ENCODE measurements at places on chromosomes 13 and 19. TPM values are rescaled to one million over a fixed set of nuclear protein-coding genes. Genes with fewer than 3 reads are reported as not detected.

DNA sequence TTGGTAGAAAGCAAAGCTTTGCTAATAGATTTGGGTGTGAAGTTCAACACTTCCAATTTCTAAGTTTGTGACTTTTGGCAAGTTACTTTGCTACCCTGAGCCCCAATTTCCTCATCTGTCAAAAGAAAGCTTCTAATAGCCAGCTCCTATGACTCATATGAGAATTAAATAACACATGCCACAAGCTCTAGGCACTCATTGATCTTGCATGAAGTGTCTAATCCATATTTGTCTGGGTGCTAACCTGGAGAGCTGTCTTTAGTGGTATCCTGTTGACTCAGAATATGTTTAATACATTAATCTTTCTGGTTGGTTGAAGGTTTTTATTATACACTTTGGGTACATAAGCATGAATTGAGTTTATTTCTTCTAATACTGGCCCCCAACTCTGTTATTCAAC lies 188.8 kb downstream of the POSTN start:
- no peaks in the 10 kb centered on the region for H3K36me3 ChIP-seq
- no peaks in the 10 kb centered on the region for H3K4me1 ChIP-seq
- H3K4me3 ChIP-seq = no peak overlapping the region
- H3K27ac ChIP-seq = no peak overlapping the region
- H3K27me3 ChIP-seq = no peaks in the 10 kb centered on the region

DNA sequence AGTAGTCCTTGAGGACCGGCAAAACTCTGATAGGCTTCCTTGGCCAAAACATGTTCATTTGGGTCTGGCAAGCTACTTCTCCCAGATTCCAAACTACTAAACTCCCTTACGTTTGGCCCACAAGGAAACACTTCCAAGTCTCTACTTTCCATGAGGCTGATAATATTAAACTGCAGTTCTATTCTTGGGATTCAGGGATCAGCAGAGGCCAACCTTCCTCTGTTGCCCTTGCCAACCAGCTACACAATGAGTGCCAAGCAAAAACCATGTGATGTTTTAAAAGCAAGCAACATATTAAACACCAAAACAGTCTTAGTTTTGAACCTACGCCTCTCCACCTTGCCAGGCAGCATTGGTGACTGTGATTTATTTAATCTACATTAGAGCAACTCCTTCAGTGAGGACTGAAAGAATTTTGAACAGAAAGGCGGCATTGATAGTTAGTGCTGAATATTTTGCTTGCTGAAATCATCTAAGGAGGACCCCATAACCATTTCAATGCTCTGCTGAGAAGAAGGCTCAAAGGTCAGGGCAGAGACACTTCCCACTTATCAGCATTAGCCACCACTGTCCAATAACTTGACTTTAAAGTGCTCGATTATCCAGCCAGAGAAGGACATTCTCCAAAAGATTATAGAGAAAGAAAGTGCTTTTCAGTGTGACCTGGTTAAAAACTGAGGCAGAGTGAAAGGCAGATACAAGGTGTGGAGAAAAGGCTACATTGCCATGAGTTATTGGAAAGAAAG lies 287.1 kb downstream of the TBC1D4 start:
- H3K4me3 ChIP-seq = no peak overlapping the region
- H3K36me3 ChIP-seq = no peaks in the 10 kb centered on the region
- H3K4me1 ChIP-seq = no peaks in the 10 kb centered on the region

DNA sequence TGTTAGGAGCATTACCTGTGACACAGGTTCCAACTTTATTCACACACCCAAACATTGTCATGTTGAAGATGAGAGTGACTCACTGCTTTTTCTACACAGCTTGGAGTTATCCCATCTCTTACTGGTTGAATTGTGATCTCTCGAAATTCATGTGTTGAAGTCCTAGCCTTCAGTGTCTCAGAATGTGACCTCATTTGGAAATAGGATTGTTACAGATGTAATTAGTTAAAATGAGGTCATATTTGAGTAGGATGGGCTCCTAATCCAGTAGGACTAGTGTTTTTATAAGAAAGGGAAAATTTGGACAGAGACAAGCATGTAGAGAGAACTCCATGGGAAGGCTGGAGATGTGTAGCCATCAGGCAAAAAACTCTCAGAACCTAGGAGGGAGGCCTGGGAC lies 142.5 kb downstream of the POSTN start:
- H3K36me3 ChIP-seq = no peaks in the 10 kb centered on the region
- H3K27me3 ChIP-seq = no peaks in the 10 kb centered on the region
- no peaks in the 10 kb centered on the region for H3K4me1 ChIP-seq

- H3K4me3 ChIP-seq = no peak overlapping the region
- peaks cover 7% of the 10 kb centered on the region for H3K36me3 ChIP-seq
- H3K27ac ChIP-seq = peak overlapping the region; percentile 17
- no peaks in the 10 kb centered on the region for H3K27me3 ChIP-seq
These were observed 9.5 kb downstream of the ATG4D start for GRCh38 chr19:10553087-10553667.

FGF21 gene
- not detected for total RNA-seq

Measured in colonic mucosa (tissue), 4 donors.